H7 (cell line): ENCODE measurements at places on chromosomes 5 and 9.

- DNase-seq, result no peak
Observed at GRCh38 chr5:13773649-13774048, 170.8 kb downstream of the DNAH5 start.

- DNase-seq, result peak; percentile 92
Observed at GRCh38 chr5:172932313-172933017, 26.8 kb upstream of the RPL26L1 start.

GRCh38 chr5:114648940-114649339 lies 287.1 kb downstream of the KCNN2 start:
- DNase-seq, result no peak

DNA sequence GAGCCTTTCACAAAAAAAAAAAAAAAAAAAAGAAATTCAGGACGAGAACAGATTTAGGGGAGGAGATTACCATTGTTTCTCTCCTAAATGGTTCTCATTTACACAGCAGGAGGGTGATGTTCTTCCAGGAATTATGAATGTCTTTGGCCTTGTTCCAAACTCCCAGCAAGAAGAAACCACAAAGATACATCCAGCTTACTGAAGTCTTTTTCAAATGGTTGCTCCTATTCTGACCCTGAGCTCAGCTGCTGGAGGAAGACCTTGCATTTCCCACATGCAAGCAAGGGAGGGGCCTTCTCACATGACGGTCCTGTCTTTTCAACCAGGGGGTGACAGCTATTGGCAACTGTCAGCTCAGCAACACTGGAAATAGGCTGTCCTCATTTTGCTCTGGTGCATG lies 203.0 kb upstream of the VLDLR start:
- DNase-seq, result no peak

GRCh38 chr9:130987738-130988399 lies 21.1 kb upstream of the LAMC3 start:
- DNase-seq, result peak; percentile 46
